ENCODE measurements at places on chromosomes 2 and 18.

- no peak overlapping the region for H3K27ac ChIP-seq
- no peaks in the 10 kb centered on the region for H3K4me1 ChIP-seq
- no peak for DNase-seq
- no peak overlapping the region for H3K4me3 ChIP-seq
Observed at GRCh38 chr2:200829258-200829655, 17.5 kb downstream of the BZW1 start.

DNA sequence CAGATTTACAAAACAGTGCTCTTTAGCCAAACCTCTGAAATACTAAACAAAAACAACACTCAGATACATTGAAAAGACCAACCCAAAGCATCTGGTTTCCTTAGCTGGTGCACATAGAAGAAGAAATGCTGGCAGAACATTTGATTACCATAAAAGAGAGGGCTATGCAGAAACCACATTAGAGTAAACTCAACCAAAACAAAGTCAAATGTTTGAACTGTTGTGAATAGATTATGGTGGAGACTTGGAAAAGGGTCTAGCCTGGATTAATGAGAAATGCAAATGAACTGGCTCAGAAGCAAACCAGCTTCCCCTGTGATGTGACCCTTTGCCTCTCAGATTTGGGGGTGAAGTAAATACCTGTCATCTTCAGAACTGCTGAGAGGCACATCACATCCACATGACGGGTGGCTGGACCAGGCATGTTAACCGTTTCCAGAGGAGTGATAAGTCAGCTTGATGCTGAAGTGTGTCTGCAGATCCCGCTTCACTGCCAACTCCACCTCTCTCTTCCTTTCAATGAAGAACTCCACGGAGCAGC lies 153.0 kb downstream of the NRP2 start:
- DNase-seq = no peak
- H3K4me1 ChIP-seq = no peaks in the 10 kb centered on the region
- no peaks in the 10 kb centered on the region for H3K36me3 ChIP-seq
- no peak overlapping the region for H3K4me3 ChIP-seq
- no peaks in the 10 kb centered on the region for H3K27me3 ChIP-seq

GRCh38 chr2:21427606-21428005 lies 303.8 kb downstream of the TDRD15 start:
- no peaks in the 10 kb centered on the region for H3K4me1 ChIP-seq
- H3K27ac ChIP-seq = no peak overlapping the region
- H3K36me3 ChIP-seq = no peaks in the 10 kb centered on the region
- DNase-seq = no peak

DNA sequence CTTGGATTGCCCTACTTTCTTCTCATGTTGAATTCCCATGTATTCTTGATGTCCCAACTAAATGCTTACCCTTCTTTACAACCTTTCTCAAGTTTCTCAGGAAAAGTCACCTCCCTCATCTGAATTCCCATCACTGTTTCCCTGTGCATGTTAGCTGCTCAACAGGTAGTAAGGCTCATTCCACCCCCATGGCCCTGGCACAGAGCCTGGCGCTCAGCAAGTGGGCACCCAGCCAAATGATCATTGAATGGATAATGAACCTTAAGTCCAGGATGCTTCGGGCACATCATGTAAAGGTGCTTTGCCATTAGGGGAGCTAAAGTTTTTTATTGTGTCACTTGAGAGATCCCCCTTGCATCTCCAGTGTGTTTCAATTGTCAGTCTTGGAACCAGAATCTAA lies 124.0 kb downstream of the PKP4 start:
- no peaks in the 10 kb centered on the region for H3K4me1 ChIP-seq
- no peak overlapping the region for H3K4me3 ChIP-seq
- no peaks in the 10 kb centered on the region for H3K27me3 ChIP-seq

DNA sequence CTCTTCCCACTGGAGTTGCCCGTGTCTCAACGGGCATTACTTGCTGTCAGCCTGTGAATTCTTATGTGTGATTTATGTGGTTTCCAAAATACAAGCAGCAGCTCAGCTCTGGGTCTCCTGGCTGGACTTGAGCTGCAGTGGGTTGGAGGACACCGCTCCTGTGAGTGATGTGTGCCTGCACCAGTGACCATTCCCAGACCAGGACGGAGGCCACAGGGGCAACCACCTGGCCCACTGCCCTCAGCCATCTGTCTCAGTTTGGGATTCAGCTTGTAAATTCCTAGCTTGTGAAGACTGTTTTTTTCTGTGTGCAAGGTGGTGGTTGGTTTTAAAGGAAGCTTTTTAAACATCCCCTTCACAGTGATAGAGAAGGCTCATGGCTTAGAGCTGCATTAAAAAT lies 261.0 kb downstream of the BCL2 start:
- no peak overlapping the region for H3K27ac ChIP-seq
- H3K4me3 ChIP-seq = no peak overlapping the region

- no peaks in the 10 kb centered on the region for H3K36me3 ChIP-seq
- H3K27ac ChIP-seq = no peak overlapping the region
- H3K4me1 ChIP-seq = peaks cover 9% of the 10 kb centered on the region
- DNase-seq = no peak
- no peak overlapping the region for H3K4me3 ChIP-seq
Observed at GRCh38 chr2:218362606-218363005, 5.9 kb downstream of the CATIP start.

DNA sequence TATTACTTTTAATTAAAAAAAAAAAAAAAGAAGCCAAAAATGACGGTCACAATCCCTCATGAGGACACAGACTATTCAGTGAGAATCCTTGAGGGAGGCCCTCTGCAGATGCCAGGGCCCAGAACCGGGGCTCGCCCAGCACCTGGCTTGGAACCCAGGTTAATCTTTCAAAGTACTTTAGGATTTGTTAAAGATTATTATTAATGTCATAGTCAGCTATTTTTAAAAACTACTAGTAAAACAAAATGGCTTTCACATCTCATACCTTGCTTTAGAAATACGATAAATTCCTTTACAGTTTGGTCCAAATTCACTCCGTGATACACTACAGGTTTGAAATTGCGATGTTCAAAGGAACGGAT lies 27.1 kb downstream of the C2orf76 start:
- H3K4me3 ChIP-seq = no peak overlapping the region
- H3K36me3 ChIP-seq = no peaks in the 10 kb centered on the region
- no peak overlapping the region for H3K27ac ChIP-seq
- H3K27me3 ChIP-seq = no peaks in the 10 kb centered on the region

GRCh38 chr2:3288470-3289170 lies 89.0 kb downstream of the EIPR1 start:
- peaks cover 2% of the 10 kb centered on the region for H3K36me3 ChIP-seq
- no peak for DNase-seq
- no peak overlapping the region for H3K27ac ChIP-seq
- no peak overlapping the region for H3K4me3 ChIP-seq
- no peaks in the 10 kb centered on the region for H3K4me1 ChIP-seq
- H3K27me3 ChIP-seq = no peaks in the 10 kb centered on the region

- H3K36me3 ChIP-seq = no peaks in the 10 kb centered on the region
- DNase-seq = no peak
- H3K27ac ChIP-seq = no peak overlapping the region
Observed at GRCh38 chr2:73037947-73038585, 33.4 kb downstream of the SFXN5 start.

GRCh38 chr2:18546567-18546966 lies 13.9 kb downstream of the RDH14 start:
- no peaks in the 10 kb centered on the region for H3K36me3 ChIP-seq
- no peak overlapping the region for H3K4me3 ChIP-seq
- H3K27me3 ChIP-seq = no peaks in the 10 kb centered on the region
- no peaks in the 10 kb centered on the region for H3K4me1 ChIP-seq
- H3K27ac ChIP-seq = no peak overlapping the region
- no peak for DNase-seq

GRCh38 chr2:42051543-42052235 lies 3.9 kb downstream of the PKDCC start:
- no peak overlapping the region for H3K4me3 ChIP-seq
- H3K27ac ChIP-seq = no peak overlapping the region
- no peak for DNase-seq
- peaks cover 3% of the 10 kb centered on the region for H3K27me3 ChIP-seq
- H3K4me1 ChIP-seq = no peaks in the 10 kb centered on the region
- H3K36me3 ChIP-seq = no peaks in the 10 kb centered on the region

- no peaks in the 10 kb centered on the region for H3K36me3 ChIP-seq
- H3K27me3 ChIP-seq = peaks cover 6% of the 10 kb centered on the region
- no peak for DNase-seq
- no peak overlapping the region for H3K27ac ChIP-seq
- no peak overlapping the region for H3K4me3 ChIP-seq
- no peaks in the 10 kb centered on the region for H3K4me1 ChIP-seq
Observed at GRCh38 chr2:108367014-108367413, 10.7 kb upstream of the SULT1C4 start.

DNA sequence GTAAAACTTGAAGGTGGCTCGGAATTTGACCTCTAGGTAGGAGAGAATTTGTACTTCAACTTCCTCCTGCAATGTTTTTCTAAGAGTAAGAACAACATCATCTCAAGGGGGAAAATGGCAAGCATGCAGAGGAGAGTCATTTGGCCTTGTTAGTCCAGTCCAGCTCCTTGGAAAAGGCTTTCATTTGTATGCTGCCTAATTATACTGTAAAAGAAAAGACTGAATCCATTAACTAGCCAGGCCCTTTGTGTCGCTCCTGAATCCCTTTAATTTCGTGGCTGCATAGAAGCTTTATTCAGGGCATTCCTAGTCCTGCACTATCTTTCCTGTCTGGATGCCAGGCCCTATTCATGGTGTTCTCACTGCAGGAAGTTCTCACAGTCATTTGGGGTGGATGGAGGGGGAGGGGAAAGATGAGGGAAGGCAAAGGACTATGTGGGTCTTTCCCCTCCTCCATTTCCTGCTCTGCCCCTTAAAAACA lies 36.0 kb downstream of the PHLPP1 start:
- H3K36me3 ChIP-seq = peaks cover 3% of the 10 kb centered on the region
- no peaks in the 10 kb centered on the region for H3K27me3 ChIP-seq
- H3K27ac ChIP-seq = no peak overlapping the region
- no peak for DNase-seq
- no peak overlapping the region for H3K4me3 ChIP-seq

- no peak overlapping the region for H3K27ac ChIP-seq
- H3K4me3 ChIP-seq = no peak overlapping the region
- H3K27me3 ChIP-seq = no peaks in the 10 kb centered on the region
- no peaks in the 10 kb centered on the region for H3K4me1 ChIP-seq
Observed at GRCh38 chr18:64717026-64717425, 568.1 kb upstream of the LINC00305 start.

GRCh38 chr18:37552286-37552685 lies 13.3 kb downstream of the CELF4 start:
- H3K4me1 ChIP-seq = no peaks in the 10 kb centered on the region
- no peaks in the 10 kb centered on the region for H3K36me3 ChIP-seq
- no peak overlapping the region for H3K27ac ChIP-seq
- H3K4me3 ChIP-seq = no peak overlapping the region

- no peaks in the 10 kb centered on the region for H3K27me3 ChIP-seq
- peak overlapping the region; percentile 98 for H3K4me3 ChIP-seq
- peaks cover 18% of the 10 kb centered on the region for H3K36me3 ChIP-seq
- H3K27ac ChIP-seq = peak overlapping the region; percentile 84
- no peak for DNase-seq
- peaks cover 3% of the 10 kb centered on the region for H3K4me1 ChIP-seq
Observed at GRCh38 chr18:21703241-21703820, 1.2 kb downstream of the ABHD3 start.

GRCh38 chr2:70141902-70142589 lies 48.8 kb downstream of the C2orf42 start:
- H3K36me3 ChIP-seq = no peaks in the 10 kb centered on the region
- H3K27ac ChIP-seq = peak overlapping the region; percentile 97
- H3K4me1 ChIP-seq = peaks cover 37% of the 10 kb centered on the region
- H3K27me3 ChIP-seq = no peaks in the 10 kb centered on the region
- peak overlapping the region; percentile 50 for H3K4me3 ChIP-seq

GRCh38 chr2:230128623-230129342 lies 60.1 kb upstream of the SLC16A14 start:
- H3K4me3 ChIP-seq = no peak overlapping the region
- no peak for DNase-seq
- H3K4me1 ChIP-seq = peaks cover 7% of the 10 kb centered on the region
- H3K27ac ChIP-seq = no peak overlapping the region
- H3K27me3 ChIP-seq = no peaks in the 10 kb centered on the region

- H3K4me1 ChIP-seq = no peaks in the 10 kb centered on the region
- H3K4me3 ChIP-seq = no peak overlapping the region
- no peak overlapping the region for H3K27ac ChIP-seq
- DNase-seq = no peak
- no peaks in the 10 kb centered on the region for H3K36me3 ChIP-seq
- no peaks in the 10 kb centered on the region for H3K27me3 ChIP-seq
Observed at GRCh38 chr18:56060967-56061541, 473.1 kb upstream of the TCF4 start.

GRCh38 chr2:20172273-20173055 lies 52.5 kb downstream of the SDC1 start:
- H3K4me3 ChIP-seq = no peak overlapping the region
- no peak overlapping the region for H3K27ac ChIP-seq
- no peak for DNase-seq
- H3K4me1 ChIP-seq = no peaks in the 10 kb centered on the region
- peaks cover 37% of the 10 kb centered on the region for H3K27me3 ChIP-seq
- no peaks in the 10 kb centered on the region for H3K36me3 ChIP-seq

DNA sequence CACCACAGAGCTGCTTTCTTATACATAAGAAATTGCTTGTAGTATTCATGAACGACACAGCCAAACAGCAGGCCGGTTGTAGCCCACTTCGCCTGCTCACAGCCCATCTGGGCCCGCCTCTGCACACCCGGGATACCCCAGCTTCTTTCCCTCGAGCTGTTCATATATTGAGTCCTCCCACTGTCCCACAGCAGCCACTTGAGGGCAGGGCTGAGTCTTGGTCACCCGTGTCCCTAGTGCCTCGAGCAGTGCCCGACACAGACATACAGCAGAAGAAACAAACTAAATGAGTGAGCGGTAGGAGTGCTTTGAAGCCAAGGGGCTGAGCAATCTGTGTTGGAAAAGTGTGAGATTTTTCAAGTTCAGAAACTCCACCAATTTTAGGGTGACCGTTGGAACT lies 251.4 kb downstream of the KLHL29 start:
- no peak for DNase-seq
- peaks cover 8% of the 10 kb centered on the region for H3K27me3 ChIP-seq
- H3K4me3 ChIP-seq = no peak overlapping the region
- H3K4me1 ChIP-seq = no peaks in the 10 kb centered on the region
- H3K36me3 ChIP-seq = no peaks in the 10 kb centered on the region

All from T-cell (primary cell).